ENCODE measurements at places on chromosomes 6 and 20.

DNA sequence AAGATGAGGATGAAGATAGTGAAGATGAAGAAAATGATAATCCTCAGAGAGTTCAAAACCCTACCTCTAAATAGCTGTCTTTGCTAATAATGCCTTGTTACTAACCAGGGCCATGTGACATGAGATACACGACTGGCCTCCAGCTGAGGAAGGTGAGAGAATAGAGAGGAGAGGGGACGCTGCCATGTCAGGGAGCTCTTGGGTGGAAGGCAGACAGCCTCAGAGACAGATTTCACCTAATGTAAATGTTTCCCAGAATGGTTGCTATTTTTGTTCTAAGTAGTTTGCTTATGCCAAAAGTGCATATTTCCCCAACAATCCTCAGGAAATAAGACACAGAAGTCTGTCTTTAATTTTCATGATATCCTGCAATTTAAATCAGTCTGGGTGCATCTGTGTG lies 138.4 kb downstream of the ELOVL4 start:
- no peak for DNase-seq

- no peak for DNase-seq
These were observed 123.7 kb upstream of the NHSL1 start for GRCh38 chr6:138622967-138623366.

- DNase-seq = peak; percentile 15
These were observed at the start of gene CRISP2 for GRCh38 chr6:49713346-49713745. TSS of gene CRISP2 (minus strand) at chr6:49713543. CDS start at chr6:49709196, 4,347 bp downstream.

DNA sequence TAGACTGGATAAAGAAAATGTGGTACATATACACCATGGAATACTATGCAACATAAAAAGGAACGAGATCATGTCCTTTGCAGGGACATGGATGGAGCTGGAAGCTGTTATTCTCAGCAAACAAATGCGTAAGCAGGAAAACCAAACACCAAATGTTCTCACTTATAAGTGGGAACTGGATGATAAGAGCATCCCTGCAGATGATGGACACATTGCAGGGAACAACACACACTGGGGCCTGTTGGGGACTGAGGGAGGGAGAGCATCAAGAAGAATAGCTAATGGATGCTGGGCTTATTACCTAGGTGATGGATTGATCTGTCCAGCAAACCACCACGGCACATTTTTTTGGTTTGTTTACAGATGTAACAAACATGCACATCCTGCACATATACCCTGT lies 470.5 kb upstream of the CITED2 start:
- no peak for DNase-seq

DNA sequence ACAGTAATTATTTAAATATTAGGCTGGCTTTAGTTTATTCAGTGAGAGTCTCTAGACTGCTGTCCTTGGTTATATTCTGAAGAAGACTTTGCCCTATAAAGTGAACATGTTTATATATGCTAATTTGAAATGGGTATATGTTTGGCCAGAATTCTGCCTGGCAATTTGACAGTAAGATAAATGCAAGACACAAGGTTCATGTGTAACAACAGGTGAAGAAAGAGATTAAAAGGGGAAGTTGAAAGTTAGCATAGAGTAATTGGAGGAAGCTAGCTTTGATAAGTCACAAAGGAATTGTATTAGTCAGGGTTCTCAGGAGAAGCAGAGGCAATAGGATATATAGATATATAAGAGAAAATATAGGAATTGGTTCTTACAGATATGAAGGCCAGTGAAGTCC lies 191.4 kb downstream of the CENPW start:
- DNase-seq = no peak
